ENCODE measurements at places on chromosomes 7 and 10.

GRCh38 chr10:26455567-26456315 is 17.6 kb downstream of the APBB1IP start:
- no peak for DNase-seq

DNA sequence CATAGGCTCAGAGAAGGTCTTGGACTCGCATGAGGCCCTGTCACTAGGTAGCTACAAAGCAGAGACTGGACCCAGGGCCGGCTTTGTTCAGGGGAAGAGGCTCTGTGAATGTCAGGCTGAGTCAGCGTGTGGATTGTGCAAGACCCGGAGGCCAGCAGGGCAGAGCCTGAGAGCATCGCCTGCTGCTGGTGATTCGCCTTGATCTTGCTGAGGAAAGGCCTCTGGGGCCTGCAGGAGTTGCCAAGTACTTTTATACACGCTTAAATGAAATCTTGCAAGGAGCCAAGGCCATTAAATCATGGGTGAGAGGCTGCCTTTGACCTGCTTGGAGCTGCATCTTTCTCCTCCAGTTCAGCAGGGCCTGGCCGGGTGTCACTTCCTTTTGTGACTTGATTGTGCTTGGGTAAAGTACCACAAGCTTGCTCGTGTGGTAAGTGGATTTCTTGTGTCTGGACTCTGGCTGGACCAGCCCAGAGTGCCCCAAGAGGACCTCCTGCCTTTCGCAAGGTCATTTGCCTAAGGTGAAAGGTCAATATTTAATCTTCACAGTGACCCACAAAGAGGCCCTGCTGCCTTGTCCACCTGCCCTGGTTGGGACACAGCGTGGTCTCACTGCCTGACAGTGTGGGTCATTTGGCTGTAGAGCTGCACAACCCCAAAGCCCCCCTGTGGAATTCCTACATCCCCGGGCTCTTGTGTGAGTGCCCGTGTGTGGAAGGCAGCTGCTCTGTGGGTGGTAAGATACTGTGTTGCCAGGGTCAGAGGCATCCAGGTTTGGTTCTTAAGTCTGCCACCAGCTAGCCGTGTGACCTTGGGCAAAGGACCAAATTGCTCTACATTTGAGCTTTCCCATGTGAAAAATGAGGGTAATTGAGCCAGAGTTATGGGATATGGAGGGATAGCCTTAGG is 38.6 kb upstream of the SH2D4B start:
- DNase-seq, result peak; percentile 94

DNA sequence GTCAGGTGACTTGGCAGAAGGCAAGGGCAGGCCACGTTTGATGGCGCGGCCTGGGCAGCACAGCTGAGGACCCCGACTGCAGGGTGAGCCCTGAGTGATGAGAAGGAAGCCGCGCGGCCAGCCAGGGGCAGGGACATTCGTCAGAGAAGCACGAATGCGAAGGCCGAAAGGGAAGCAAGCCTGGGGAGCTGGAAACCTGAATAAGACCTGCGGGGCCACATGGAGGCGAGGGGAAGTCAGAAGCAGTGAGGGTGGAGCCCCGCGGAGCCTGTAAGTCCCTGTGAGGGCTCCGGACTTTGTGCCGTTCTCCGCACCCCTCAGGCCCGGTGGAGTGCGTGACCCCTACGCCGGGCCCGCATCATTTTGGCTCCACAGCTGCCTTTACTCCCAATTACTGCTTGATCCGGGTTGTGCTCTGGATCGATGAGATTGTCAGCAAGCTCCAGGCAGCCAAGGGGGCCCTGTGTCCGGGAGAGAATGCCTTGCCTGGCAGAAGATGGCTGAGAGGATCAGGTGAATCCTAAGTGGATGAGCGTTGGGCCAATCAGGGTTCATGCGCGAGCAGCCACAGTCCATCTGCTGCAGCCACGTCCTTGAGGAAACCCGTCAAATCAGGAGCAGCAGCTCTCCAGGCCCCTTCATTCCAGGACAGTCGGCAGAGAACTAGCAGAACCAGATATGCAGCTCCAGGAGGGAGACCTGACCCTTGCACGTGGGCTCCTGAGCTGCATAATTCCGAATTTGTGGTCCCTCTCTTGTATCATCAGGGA is 293.3 kb upstream of the SHH start:
- no peak for DNase-seq

- no peak for DNase-seq
Measured at GRCh38 chr10:132654121-132654571, 116.6 kb downstream of the INPP5A start.

- DNase-seq, result peak; percentile 43
Measured at GRCh38 chr10:81108516-81109199, 571.0 kb downstream of the SH2D4B start.

- no peak for DNase-seq
Measured at GRCh38 chr10:94890264-94891022, 48.0 kb upstream of the CYP2C9 start.

DNA sequence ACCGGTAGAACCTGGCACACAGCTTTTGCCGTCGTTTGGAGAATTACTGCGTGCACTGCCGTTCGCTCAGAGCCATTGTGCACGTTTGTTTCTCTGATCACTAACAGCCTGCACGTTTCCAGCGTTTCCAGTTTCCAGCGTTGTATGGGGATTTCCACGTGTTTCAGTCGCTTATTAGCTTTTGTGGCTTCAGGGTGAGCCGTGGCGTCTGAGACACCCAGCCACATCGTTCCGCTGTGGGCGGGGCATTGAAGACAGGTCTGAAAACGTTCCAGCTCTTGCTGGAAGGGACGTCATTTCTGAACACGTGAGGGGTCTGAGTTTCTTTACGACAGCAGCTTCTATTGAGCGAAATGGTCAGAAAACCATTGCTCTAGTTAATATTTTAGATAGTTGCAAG is 164.8 kb downstream of the DNAJB6 start:
- no peak for DNase-seq

- DNase-seq, result no peak
Measured at GRCh38 chr7:36896956-36897590, 172.8 kb upstream of the AOAH start.

- no peak for DNase-seq
Measured at GRCh38 chr7:158771-159170, 33.6 kb upstream of the FAM20C start.
